Ovary (tissue), 10 donors: ENCODE measurements at places on chromosomes 2 and 18. TPM values are rescaled to one million over a fixed set of nuclear protein-coding genes. Genes with fewer than 3 reads are reported as not detected.

SPC25 gene
- 1.0 TPM for total RNA-seq

SKOR2 gene
- not detected for total RNA-seq

FAM136A gene
- 18.4 TPM for total RNA-seq

ABHD3 gene
- 6.7 TPM for total RNA-seq

C2orf72 gene
- total RNA-seq: not detected

FBXO48 gene
- 1.1 TPM for total RNA-seq

ITPRIPL1 gene
- 0.40 TPM for total RNA-seq

NYAP2 gene
- not detected for total RNA-seq

LIMS4 gene
- 8.7 TPM for total RNA-seq

SH3YL1 gene
- 61.3 TPM for total RNA-seq

PFN4 gene
- total RNA-seq: 1.4 TPM

PUM2 gene
- 61.8 TPM for total RNA-seq

ADGRF3 gene
- not detected for total RNA-seq

RESP18 gene
- total RNA-seq: not detected

ZNF804A gene
- 0.07 TPM for total RNA-seq

IAH1 gene
- total RNA-seq: 44.8 TPM

UPP2 gene
- 0.10 TPM for total RNA-seq

SIX2 gene
- total RNA-seq: 0.15 TPM

CIDEA gene
- total RNA-seq: not detected

DSC2 gene
- total RNA-seq: 2.5 TPM
